ENCODE measurements at places on chromosomes 12 and 14.

- DNase-seq: no peak
Measured at GRCh38 chr14:76774821-76775694, 13.8 kb downstream of the VASH1 start.

DNA sequence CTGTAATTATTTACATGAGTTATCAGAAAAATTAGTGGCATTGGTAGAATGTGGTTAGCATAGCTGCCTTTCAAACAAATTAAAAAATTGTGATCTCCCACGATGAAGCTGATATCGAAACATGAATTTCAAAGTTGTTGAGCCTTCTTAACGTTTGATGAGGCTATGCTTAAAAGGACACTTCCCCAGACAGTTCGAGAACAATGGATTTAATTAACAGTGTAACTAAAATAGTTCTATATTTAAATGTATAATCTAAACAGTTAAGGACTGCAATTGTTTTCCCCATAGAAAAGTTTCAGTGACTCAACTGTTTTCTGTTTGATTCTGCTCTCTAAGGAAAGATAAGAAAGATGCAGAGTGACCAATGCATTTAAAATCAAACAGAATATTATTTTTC lies 1.6 kb downstream of the CLEC2B start:
- no peak for DNase-seq

DNA sequence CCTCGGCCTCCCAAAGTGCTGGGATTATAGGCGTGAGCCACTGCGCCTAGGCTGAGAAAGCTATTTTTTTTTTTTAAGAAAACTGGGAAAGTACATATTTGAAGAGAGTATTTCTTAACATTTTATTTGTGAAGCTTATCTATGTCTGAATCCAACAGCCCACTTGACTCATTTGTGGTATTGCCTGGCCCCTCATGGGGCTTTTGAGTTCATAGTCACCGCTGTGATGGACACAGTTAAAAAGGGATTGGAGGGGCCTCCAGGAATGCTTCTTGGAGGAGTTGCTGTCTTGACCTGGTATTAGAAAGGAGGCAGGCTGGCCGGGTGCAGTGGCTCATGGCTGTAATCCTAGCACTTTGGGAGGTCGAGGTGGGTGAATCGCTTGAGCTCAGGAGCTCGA lies 26.5 kb downstream of the BCL7A start:
- DNase-seq: no peak

GRCh38 chr12:7512553-7512952 lies 9.0 kb upstream of the CD163 start:
- no peak for DNase-seq

DNA sequence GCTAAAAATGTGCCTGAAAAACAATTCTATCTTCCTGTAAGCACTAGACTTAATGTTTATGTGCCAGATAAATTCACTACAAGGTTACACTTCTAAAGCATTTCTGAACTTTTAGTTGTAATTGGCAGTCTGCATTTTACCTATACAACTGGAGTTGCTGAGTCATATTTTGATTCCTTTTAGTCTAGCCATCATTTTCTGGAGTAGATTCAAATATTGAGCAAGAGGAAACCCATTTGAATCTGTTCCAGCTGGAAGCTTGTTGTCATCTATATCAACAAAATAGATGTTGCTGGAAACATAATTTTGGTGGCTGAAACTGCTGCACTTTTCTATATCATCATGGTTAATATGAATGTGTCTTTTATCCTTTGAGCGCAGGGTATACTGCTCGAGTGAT lies 122.2 kb upstream of the CCDC175 start:
- peak; percentile 28 for DNase-seq

GRCh38 chr12:124227951-124228711 lies 66.8 kb upstream of the RFLNA start:
- no peak for DNase-seq

- no peak for DNase-seq
Measured at GRCh38 chr14:34214961-34215360, 247.1 kb downstream of the SPTSSA start.

GRCh38 chr14:56770512-56770911 lies 39.8 kb downstream of the OTX2 start:
- no peak for DNase-seq

- DNase-seq: no peak
Measured at GRCh38 chr14:87309557-87309956, 683.4 kb downstream of the GALC start.

GRCh38 chr14:78644824-78645559 lies 474.8 kb downstream of the NRXN3 start:
- DNase-seq: no peak

DNA sequence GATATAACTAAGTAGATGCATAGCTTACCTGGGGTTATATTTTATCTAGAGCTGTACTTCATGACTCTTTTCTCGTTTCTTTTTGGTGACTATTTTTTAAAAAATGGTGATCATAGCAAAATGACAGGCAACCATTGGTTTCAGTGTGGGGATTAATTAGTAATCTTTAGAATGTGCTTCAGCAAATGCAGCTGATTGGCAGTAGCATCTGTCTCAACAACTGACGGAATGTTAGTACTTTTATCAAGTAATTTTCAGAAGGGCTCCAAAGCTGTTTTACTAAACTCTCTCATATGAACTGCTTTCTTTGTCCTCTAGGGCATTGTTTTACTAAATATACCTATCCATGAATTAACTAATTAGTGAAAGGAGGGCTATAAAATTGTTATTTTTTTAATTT lies 117.6 kb downstream of the TRMT5 start:
- DNase-seq: no peak

- no peak for DNase-seq
Measured at GRCh38 chr14:77051116-77051515, 22.6 kb upstream of the IRF2BPL start.

GRCh38 chr12:101172316-101172715 lies 37.7 kb downstream of the SLC5A8 start:
- DNase-seq: no peak

- DNase-seq: no peak
Measured at GRCh38 chr12:442235-442884, 17.4 kb upstream of the B4GALNT3 start.

GRCh38 chr14:101819251-101819990 lies 57.9 kb downstream of the PPP2R5C start:
- DNase-seq: no peak

- no peak for DNase-seq
Measured at GRCh38 chr12:5889381-5890047, 55.5 kb downstream of the ANO2 start.

DNA sequence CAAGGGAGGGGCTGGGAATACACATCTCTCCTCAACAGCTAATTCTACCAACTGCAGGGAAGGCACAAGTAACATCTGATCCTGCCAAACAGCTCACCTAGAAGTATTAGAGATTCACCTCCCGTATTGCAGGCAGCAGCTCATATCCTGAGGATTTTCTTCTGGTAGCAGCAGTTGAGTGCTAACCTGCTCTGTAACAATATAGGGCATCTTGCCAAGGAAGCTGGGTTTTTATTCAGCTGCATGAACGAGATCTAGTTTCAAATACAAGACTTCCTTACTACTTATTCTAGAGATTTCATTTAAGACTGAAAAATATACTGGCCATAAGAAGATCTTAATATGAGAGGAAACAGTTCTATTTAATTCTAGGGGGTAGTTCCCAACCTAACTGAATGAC lies 261.4 kb upstream of the USP15 start:
- no peak for DNase-seq

DNA sequence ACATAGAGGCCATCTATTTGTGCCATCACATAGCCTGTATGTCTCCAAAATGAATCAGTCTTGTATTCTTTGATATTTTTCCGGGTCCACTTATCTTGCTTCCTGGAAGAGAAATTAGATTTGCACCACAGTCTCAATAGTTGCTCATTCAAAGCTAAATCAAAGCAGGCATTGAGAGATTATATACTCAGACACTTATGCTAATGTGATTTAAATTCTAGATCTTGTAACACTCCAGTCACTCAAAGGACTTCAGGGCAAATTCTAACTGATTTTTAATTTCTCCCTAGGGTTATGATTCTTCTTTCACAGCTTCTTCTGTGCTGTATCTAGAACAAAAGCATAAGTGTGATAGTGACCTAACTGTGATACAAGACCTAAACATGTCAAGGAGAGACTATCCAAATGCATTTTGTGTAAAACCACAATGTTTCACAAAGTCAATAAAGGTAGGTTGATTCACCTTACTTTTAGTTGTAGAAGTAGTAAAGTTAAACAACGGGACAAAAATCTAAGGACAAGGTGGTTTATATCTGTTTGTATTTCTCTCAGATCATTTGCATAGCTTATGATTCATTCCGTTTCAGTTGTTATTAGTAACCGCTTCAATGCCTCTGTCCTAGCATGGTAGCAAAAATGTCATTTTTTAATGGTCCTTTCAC lies 26.8 kb downstream of the PLBD1 start:
- no peak for DNase-seq

DNA sequence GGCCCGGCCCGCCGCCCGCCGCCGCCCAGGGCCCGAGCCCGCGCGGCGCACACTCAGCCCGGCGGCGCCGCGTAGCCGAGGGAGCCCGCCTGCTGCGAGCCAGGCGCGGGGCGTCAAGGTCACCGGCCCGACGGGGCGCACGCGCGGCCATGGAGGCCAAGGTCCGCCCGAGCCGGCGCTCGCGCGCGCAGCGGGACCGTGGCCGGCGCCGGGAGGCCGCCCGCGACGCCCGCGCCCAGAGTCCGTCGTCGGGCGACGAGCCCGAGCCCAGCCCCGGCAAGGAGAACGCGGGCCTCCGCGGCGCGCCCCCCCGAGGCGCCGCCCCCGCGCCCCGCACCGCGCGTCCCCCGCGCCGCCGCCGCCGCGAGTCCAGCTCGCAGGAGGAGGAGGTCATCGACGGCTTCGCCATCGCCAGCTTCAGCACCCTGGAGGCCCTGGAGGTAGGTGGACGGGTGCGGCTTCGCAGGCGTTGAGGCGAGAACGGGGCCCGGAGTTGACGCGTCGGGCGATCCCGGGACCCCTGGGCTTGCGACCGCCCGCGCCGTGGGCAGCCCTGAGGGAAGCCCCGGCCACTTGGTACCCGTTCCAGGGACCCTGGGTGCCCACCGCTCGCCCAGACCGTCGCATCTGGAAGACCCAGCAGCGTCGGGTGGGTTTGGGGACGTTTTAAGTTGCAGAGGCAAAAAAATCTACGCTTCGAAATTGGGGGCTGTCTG lies 629 bp downstream of the FBRSL1 start:
- no peak for DNase-seq

GRCh38 chr12:50069539-50069938 lies 12.1 kb downstream of the ASIC1 start:
- no peak for DNase-seq

GRCh38 chr12:54191126-54191525 lies 2.3 kb upstream of the SMUG1 start:
- DNase-seq: no peak

DNA sequence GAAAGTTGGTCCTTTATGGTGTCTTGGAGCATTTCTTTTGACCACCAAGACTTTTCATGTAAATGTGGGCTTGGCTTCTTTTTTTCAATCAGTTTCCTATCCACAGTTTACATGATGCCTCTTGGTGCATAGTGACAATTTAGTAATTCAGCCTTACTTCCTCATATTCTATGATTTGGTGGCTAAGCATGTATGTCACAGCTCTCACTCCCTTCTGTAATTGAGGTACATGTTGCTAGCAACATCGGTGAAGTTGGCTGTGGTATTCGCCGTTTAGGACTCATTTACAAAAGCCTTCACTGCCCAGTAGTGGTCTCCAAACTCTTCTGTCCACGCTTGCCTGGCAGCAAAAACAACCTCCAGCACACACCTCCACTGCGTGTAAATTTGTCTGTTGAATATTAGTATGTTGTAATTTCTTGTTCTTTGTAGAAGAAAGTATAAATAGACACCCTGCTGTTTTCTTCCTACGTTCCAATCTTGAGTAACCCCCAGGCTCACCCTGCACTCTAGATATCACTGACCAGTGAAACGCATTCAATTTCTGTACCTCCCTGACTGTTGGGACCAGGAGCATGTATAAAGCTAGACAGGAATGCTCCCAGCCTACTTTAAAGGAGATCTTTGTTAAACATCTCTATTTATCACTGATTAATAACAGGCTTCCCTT lies 90.4 kb downstream of the PPP2R5C start:
- no peak for DNase-seq

GRCh38 chr12:54364413-54364812 lies at the start of gene GPR84:
TSS of gene GPR84 (minus strand) at chr12:54364486. CDS start at chr12:54363851, 635 bp downstream.
- DNase-seq: no peak

GRCh38 chr12:81726634-81727033 lies 32.5 kb downstream of the PPFIA2 start:
- DNase-seq: no peak

GRCh38 chr12:45720069-45720468 lies 9.4 kb upstream of the ARID2 start:
- no peak for DNase-seq

DNA sequence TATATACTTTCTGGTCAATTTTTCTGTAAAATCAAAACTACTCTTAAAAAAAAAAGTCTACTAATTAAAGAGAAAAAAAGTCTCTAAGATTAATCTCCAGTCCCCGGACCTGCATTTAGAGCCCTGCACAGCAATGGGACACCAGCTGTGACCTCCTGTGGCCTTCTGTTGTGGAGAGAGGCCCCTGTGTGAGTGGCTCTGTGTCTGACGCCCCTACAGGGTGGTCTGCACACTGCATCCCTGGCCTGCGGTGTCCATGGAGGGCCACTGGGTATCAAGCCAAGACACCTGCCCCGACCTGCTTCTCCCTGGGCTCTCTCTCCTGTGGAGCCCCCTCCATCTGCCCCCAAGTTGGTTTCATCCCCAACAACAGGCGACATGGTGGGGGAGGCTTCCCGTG lies 248.0 kb upstream of the DIO3 start:
- DNase-seq: no peak

DNA sequence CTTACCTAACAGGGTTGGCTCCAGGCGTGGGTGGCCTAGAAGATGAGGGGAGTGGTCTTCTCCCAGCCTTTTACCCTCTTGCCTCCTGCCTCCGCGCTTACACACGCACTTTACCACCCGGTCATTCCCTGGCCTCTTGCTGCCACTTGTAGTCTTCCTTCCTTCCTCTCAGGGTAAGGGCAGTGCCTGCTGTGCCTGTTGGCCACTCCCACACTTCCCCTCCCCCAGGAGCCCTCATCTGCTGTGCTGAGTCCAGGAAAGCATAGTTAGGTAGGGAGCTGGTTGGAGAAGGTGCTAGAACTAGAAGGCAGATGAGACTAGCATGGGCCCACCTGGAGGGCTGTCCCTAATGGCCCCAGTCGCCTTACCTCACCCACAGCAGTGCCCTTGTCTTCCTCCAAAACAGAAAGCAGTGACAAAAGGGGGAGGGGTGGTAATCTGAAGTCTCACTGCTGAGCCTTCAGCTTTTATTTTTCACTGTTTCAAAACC lies 54.3 kb upstream of the SRSF5 start:
- no peak for DNase-seq

DNA sequence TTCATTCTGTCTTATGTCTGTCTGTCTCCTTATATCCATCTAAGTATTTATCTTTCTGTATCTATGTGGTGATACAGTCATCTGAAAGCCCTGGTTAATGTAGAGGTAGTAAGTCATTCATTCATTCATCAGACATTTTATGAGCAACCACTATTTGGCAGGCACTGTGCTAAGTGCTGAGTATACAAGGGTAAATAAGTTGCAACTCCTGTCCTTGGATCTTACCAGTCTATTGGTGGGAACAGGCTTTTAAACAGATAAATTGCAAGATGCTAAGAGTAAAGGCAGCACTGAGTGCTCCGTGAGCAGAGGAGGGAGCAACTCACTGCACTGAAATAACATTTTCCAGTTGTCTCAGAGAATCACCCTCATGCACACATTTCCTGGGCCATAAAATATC lies 68.6 kb downstream of the TMEM30B start:
- no peak for DNase-seq

All from SK-N-MC (cell line).